ENCODE measurements at places on chromosomes 4 and X.

GRCh38 chr4:70936200-70936787 lies 34.1 kb downstream of the MOB1B start:
- no peak for DNase-seq

GRCh38 chr4:112288455-112288854 lies 2.8 kb upstream of the TIFA start:
- DNase-seq, result peak; percentile 56

DNA sequence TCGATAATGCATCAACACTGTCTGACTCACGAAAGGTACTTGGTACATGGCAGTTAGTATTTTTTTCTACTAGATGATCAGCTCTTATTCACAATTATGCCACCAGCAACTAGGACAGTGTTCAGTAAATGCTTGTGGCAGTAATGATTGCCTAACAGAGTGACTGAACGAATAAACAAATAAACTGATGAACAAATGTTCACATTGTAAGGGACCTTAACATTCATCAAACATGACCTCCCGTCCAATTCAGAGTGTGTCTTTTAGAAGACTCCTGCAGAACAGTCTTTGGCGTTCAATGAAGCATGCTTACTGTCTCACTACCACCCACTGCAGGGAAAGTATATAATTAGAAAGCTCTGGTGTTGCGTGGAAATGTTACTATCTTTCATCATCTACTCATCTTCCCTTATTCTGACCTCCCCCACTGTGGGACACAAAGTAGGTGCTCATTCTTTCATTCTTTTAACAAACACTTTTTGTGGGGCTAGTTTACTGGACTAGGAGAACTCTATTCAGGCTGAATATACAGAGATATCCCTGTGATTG lies 319.3 kb downstream of the RAB28 start:
- DNase-seq, result no peak

DNA sequence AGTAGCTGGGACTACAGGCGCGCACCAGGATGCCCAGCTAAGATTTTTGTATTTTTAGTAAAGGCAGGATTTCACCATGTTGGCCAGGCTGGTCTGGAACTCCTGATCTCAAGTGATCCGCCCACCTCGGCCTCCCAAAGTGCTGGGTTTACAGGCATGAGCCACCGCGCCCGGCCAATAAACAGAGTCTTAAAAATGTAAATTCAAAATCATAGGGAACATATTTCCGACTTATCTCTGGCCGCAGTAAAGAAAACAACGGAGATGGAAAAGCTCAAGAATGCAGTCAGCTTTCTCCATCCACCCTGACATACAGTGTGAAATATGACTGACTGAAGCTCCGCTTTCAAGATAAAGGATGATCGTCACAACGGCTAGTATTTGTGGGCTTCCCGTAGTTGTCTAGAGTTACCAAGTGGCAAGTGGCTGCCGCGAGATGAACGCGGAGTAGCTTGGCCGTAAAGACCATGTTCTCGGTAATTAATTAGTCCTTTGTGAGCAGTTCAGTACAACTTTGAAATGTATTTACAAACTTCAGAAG lies 495.1 kb upstream of the FAT1 start:
- no peak for DNase-seq

DNA sequence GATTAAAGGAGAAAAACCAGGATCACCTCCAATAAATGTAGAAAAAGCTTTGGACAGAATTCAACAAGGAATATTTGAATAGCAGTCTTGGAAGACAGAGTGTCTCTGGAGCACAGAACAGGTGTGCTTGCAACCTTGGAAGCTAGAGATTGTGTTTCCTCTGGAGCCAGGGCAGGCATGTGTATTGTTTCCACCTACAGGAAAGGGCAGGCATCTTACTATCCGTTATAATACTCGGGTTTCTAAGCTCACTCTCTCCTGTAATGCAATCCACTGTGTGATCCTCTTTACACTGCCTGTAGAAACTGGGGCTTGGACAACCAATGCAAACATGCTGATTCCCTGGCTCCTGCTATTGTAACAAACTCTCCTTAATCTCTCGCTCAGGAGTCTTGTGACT lies 14.4 kb downstream of the CCDC110 start:
- DNase-seq, result no peak

DNA sequence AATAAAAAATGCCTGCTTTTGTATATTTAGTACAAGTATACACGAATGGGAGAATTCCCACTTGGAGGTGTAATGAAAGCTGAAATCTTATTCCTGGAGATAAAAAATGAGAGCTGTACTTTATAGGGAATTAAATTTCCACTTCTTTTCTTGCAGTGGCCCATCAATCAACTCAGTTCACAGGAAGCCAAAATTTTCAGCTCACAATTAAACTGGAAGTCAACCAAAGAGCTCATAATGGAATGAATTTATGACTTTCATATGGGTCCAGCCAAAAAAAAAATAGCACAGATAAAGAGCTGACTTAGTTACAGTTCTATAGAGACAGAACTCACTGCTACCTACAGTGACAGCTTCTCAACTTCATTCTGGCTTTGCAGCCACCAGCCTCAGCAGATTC lies 115.2 kb upstream of the TBC1D9 start:
- no peak for DNase-seq

DNA sequence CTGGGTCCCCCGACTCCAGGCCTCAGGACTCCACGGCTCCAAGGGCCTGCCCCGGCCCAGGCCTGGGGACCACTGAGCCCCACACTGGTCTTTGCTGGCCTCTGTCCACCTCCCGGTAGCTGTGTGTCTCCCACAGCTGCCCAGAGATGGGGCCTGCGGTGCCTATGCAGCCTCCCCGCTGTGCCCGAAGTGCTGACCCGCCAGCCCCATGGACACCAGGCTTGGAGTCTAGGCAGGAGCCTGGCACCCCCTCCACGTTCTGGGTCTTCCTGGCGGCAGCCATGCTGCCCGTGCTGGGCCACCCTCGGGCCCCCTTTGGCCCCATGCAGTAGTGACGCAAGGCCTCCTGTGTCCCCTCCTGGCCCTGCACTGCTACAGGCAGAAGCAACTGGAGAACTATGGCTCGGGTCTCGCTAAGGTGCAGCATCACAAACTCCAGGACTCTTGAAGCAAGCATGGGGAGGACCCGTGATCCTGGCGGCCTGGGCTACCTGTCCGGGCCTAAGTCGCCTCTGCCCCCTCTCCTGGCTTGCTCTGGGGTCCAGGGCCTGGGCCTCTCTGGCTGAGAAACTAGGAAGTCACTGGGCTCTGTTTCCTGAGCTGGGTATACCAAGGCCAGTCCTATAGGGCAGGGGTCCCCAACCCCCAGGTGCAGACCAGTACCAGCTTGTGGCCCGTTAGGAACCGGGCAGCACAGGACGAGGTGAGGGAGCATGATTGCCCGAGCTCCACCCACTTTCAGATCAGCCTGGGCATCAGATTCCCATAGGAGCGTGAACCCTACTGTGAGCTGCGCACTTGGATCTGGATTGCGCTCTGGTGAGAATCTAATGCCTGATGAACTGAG lies 917 bp downstream of the MYL5 start:
- peak; percentile 48 for DNase-seq

DNA sequence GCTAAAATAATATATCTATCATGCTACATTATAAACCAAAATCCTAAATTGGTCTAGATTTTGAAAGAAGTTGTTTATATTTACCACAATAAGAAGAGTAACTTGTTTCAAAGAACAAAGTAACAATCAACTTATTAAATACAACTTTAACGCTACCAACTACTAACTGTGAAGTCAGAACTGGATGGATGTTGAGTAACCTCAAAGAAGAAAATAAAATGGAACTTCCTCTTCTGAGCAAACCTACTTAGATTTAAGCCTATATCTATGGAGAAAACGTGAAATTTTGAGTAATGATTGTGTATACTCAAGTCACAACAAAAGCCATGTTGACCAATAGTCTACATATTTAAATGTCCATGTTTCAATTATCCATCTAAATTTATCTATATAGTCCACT lies 25.7 kb downstream of the SH3RF1 start:
- no peak for DNase-seq

- DNase-seq, result no peak
Measured at GRCh38 chrX:120759685-120760084, 116.0 kb downstream of the CT47B1 start.

DNA sequence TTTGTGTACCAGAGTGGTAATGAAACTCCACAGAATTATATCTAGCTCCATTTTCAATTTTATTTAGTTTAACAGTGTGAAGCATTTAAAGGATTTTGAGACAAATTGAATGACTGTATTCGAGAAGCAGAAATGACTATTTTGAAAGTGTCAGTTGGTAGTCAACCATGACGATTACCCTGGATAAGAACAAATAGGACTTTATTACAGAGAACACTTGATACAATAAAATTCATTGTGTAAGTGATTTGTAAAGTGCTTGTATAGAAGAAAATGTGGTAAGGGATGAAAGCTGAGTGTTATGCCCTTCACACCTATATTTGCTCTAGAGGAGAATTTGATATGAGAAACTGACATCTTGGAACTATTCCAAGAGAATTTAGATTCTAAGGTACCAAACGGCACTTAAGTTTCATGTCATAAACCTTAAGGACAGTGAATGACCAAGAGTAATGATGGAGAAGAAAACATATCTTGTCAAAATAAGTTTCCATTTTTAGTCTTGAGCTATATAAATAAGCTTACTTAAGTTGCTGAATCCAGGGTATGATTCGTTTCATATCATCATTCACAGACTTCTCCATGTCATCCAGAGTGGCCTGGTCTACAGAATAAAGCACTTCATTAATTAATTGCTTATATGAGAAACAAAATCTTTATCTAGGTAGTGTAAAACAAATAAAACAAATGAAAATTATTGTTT lies 34.6 kb downstream of the MED14 start:
- no peak for DNase-seq

DNA sequence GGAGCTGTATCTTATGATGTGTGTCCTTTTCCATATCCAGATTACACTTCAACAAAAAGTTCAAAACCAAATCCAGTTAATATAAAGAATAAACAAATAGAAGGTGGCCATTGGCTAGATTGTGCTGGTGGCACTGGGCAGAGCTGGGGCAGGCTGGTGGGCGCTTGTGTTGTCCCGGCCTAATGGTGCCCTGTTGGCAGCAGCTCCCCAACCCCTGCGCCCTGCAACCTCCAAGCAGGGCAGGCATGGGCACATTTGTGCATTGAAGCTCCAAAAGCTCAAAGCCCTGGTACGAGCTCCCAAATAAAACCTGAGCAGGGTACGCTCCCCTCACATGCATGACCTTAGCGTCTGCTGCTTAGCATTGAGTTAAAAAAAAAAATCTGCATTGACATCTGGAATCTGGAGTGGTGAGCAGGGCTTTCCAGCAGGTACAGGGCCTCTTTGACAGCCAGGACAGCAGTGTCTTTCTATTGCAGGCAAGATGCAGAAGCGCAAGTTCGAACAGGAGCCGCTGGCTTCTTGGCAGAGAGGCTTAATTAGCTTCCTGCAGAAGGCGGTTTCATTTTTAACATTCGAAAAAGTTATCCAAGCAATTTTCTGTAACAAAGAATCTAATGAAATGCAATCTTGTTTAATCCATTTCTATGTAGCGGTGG lies 25.9 kb upstream of the NYX start:
- DNase-seq, result no peak

DNA sequence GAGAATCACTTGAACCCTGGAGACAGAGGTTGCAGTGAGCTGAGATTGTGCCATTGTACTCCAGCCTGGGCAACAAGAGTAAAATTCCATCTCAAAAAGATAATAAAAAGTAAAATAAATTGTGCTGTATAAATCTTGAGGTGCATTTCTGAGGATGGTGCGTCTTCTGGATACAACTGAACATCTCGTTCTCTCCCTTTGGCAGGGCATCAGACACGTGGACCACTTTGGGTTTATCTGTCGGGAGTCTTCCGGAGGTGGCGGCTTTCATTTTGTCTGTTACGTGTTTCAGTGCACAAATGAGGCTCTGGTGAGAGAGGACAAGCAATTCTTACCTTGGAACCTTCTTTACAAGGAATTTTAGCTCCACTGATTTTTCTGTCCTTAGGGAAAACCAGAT lies 60.2 kb downstream of the PTTG2 start:
- DNase-seq, result no peak

GRCh38 chr4:5045097-5045496 lies 6.2 kb upstream of the STK32B start:
- DNase-seq, result no peak

- no peak for DNase-seq
Measured at GRCh38 chr4:84035568-84035967, 463.5 kb downstream of the NKX6-1 start.

Measured in CD4-positive, alpha-beta memory T cell (primary cell).